ENCODE measurements at places on chromosomes 2 and 18.

- no peak for DNase-seq
Observed at GRCh38 chr2:128445523-128445900, 126.8 kb upstream of the HS6ST1 start.

GRCh38 chr18:8937160-8938094 is 165.1 kb upstream of the NDUFV2 start:
- DNase-seq, result no peak

DNA sequence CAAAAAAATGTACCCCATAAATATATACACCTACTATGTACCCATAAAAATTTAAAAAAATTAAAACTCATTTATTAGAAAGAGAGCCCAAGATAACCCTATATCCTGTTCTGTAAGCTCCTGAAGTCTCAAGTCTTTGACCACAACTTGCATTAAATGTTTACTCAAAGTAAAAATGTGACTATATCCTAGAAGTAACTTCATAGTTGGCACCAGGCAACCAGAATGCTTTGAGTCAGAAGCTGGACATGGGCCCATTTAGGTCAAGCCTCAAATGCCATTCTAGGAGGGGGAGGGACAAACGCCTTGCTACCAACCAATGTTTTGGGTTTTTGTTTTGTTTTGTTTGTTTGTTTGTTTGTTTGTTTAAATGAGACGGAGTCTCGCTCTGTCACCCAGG is 9.3 kb upstream of the TBC1D8 start:
- DNase-seq, result no peak

- no peak for DNase-seq
Observed at GRCh38 chr2:134728163-134728562, 9.4 kb upstream of the TMEM163 start.

- no peak for DNase-seq
Observed at GRCh38 chr18:30623401-30624065, 419.0 kb downstream of the DSC3 start.

DNA sequence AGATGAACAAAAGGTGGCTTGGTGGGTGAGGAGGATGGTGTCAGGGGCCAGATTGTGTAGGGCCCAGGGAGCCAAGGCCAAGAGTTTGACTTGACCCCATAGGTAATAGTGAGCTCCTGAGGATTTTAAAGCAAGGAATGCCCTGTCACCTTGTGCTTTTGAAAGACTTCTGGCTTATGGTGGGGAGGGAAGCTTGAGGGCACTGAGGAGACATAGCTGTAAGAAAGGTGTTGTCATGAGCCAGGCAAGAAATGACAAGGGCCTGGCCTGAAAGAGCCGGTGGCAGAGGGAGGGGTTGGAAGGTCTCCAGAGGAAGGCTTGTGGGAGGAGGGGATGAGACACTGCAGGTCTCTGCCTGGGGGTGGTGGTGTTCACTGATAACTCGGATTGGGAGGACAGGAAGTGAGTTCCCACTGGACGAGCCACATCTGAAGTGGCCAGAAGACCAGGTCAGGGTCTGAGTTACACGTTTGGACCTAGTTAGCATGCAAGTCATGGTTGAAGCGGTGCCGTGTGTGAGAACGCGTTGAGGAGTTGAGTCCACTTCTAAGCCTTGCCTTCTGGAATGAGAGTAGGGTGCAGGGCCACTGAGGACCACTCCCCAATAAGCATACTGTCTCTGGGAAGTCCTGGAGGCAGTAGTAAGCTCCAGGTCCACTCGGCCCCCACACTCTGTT is 64.3 kb downstream of the TET3 start:
- no peak for DNase-seq

- no peak for DNase-seq
Observed at GRCh38 chr2:169415233-169415748, 53.0 kb upstream of the LRP2 start.

- no peak for DNase-seq
Observed at GRCh38 chr2:166057370-166058164, 70.3 kb downstream of the SCN1A start.

GRCh38 chr2:180573951-180574350 is 406.5 kb upstream of the UBE2E3 start:
- DNase-seq, result no peak

- DNase-seq, result no peak
Observed at GRCh38 chr2:235105821-235106359, 154.1 kb downstream of the SH3BP4 start.

- no peak for DNase-seq
Observed at GRCh38 chr2:15159751-15160177, 401.4 kb downstream of the NBAS start.

GRCh38 chr2:191970867-191971266 is 124.0 kb upstream of the CAVIN2 start:
- no peak for DNase-seq

- no peak for DNase-seq
Observed at GRCh38 chr2:67612576-67613042, 215.5 kb downstream of the ETAA1 start.

GRCh38 chr2:176581557-176582165 is 312.4 kb downstream of the MTX2 start:
- DNase-seq, result no peak

DNA sequence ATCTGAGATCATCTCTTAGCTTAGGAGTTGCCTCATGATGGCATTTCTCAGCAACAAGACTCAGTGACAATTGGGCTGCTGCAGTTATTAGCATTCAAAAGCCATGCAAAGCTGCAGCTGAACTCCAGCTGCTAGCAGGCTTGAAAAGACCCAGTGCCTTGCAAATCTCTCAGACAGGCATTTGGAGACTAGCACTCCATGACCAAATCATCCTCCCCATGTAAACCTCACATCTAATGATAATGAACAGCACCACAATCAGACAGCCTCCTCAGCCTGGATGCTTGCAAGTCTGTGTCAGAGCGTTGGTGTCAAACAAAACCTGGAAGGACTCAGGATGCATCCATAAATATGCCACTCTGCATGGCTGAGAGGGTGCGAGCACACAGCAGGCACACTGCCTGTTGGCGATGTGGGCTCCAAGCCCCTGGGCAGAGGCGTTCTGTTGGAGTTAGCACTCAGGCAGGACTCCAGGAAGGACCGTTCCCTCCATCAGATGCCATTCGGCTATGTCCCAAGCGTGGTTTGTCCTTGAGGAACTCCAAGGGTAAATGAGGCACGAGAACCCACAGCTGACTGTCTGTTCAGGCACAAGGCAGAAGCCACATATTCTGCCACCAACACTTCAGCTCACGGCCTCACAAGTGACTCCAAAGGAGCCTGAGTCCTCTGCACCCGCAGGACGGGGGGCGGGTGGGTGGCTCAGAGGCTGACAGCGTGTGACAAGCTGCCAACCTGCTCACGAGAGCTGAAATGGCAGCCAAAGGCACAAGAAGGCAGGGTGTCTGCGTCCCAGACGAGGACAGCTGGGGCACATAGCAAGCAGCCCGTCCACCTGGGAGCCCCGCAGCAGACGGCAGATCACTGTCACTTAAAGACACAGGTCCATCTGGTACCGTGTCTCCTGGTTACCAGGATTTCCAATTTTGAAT is 183.8 kb downstream of the MYT1L start:
- DNase-seq, result no peak

DNA sequence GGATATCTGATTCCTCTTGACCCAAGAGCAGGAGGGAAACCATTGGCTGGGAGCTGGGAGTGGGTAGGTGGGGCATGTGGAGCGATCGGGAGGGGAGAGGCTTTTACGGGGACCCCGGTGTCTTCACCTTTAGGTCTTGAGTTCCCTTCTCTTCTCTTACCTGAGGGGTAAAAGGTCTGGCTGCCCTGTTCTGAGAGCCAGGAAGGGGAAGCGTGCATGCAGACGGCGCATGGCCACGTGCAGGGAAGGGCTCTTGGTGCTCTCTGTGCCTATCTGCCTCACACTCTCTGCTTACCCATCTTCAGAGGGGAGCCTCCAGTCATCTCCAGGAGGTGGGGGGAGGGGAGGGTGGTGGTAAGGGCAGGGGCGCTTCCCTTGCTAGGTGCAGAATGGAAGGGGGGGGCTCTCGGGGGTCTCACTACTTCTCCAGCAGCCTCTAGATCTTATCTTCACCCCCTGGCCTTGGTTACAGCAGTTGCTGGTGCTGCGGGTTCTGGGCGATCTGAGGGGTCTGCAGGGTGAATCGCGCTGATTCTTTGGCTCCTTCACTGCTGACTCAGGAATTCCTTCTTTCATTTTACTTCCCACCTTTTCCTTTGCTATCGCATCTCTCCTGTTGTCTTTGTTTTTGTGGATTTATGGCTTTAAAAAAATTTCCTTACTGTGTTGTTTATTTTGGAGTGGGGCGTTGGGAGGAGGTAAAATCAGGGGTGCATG is 225.8 kb upstream of the HS6ST1 start:
- DNase-seq, result no peak

GRCh38 chr2:226426292-226426736 is 373.3 kb downstream of the IRS1 start:
- DNase-seq, result no peak

- no peak for DNase-seq
Observed at GRCh38 chr2:178359192-178359912, 91.6 kb downstream of the PRKRA start.

DNA sequence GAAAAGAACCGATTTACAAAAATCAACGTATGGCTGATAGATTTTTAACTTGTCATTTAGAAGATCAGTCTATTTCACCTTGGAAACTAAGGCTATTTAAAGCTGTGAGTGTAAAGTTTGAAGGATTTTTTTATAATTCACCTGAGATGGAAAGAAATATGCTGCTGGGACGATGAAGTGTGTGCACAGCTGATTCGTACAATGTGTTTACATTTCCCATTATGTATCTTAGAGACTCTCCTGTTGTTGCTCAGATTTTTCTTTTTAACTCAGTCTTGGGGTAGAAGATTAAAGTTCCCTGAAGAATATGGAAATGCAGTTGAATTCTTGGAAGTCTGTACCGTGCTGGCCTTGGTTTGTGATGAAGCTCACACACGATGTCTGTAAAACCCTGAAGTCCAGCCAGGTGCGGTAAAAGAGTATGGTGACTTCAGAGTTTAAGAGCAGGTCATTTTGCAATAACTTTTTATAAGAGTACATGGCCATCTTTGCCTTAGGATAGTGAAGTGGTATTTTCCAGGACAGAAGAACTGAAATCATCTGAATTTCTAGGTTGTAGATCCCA is 250.1 kb downstream of the PRKCE start:
- DNase-seq, result no peak

DNA sequence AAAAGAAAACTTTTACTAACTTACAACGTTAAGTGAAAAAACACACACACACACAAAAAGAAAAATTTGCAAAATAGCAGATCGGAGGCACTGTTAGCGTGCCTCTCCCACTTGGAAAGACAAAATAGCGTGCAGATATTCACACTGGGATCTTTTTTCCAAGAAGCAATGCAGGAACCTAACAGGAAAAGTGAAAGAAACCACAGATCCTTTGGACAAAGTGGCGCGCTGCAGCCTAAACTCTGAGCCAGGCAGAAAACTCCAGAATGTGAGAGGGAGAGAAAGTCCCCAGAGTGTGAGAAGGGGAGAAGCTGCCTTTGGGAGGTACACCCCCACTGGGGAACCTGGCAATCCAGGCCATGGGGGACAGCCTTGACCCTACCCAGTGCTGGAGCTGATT is 70.7 kb upstream of the SERPINE2 start:
- no peak for DNase-seq

DNA sequence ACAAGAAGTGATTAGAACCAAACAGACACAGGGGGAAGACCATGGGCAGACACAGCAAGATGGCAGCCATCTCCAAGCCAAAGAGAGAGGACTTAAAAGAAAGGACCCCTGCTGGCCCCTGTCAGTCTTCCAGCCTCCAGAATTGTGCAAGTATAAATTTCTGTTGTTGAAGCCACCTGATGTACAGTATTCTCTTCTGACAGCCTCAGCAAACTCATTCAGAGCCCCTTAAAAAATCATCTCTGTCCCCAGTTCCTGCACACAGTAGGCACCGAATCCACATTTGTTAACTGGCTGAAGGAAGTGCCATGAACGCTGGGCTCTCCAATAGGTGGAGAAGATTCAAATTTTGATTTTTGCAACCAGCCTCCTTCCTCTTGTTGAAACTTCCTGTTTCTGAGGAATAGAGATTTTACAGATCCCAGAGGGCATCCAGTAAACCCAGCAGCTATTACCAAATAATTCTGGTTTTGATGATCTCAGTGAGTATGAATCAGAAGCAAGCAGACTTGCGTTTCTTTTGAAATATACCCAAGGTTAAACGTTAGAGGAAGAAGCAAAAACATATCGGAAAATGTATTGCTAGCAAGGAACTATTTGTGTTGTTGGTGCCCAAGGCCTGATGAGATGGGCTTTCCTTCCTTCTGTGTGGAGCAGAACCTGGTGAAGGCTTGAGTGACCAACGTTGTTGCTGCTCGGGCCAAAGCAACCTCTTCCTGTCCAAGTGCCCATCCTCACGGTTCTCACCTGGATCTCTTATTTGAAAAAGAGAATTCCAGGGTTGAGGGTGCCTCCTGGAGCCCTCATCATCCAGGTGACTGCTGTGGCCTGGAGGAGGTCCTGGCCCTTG is 47.7 kb upstream of the PLB1 start:
- DNase-seq, result no peak
